ENCODE measurements at places on chromosomes 7 and 10.

GRCh38 chr10:116833986-116834985 is 15.0 kb upstream of the ENO4 start:
- DNase-seq: no peak

DNA sequence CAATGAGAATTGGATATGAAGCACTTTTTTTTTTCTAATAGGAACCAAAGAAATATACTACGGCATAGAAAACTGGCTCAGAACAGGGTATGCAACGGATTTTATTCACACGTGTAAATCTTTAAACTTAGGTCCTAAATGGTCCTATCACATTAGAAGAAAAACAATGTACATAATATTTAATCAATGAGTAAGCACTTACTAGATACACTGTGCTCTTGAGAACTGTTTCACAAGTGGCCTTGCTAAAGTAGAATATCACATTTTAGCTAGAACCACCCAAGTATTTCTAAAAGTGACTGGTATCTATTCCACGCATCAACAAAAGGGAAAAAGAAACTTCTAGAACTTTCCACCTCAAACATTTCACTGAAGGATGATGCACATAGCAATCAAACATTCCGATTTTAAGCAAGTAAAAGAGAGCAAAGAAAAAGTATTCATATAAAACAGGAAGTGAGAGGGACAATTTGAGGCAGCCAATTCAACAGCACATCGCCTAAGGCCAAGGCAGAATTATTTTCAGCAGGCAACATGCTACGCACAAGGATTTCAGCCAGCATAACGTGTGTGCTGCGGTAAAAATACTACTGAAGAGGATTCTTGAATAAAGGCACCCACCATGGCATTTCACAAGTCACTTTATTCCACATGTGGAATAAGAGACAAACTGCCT is 55.8 kb downstream of the PARD3 start:
- no peak for DNase-seq

DNA sequence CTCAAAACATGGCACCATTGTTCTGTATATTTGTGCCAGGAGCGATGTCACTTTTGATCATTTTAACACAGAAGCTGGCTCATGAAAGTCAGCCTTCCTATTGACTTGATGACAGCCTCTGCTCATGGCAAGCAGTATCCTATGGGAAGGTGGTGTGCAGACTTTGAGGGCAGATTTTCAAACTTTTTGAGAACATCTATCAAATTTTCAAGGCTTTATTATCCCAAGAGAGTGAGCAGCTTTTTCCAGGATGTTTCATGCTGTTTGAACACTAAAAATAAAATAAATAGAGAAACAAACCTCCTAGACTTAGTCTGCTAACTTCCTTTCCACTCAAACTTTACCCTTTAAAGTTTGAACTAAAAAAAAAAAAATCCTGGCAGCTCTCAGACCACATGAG is 20.3 kb downstream of the FAM13C start:
- DNase-seq: no peak

- DNase-seq: no peak
Observed at GRCh38 chr7:100091411-100092181, 2.8 kb downstream of the COPS6 start.

DNA sequence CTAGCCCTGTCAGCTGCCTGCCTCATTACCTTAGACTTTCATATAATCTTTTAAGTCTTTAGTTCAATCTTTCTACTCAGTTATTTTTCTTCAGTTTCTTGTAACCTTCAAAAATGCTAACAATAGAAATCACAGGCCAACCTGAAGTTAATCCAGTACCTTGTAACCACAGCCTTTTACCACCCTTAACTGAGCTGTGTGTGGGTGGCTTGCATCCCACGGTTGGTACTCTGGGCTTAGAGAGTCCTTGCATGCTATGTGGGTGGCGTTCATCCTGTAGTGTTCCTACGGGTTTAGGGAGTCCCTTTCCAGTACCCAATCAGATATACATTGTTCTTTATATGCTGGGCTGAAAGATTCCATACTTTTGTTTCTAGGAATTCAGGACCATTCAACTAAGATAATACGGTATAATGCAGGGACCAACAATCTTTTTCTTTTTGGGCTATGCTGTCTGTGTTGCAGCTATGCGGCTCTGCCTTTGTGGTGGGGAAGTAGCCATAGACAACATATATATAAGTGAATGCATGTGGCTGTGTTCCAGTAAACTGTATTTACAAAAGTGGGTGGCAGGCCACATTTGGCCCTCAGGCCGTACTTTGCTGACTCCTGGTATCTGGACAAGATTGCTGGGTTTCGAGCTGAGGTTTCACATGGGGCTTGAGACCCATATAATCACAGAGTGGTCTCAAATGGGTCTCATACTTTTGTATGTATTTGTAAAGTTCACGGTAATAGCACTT is 280.8 kb upstream of the LRGUK start:
- no peak for DNase-seq

Measured in activated T-helper 9 cell treated with anti-CD3 and anti-CD28 coated beads, Interleukin-2, amount 50 U/mL, for 16 hours (primary cell).